Activated CD4-positive, alpha-beta memory T cell treated with anti-CD3 and anti-CD28 coated beads for 36 hours (primary cell): ENCODE measurements at places on chromosomes 11 and 22. TPM values are rescaled to one million over a fixed set of nuclear protein-coding genes. Genes with fewer than 3 reads are reported as not detected.
A peak's percentile ranks its signal among the peaks of the same experiment; 100 is the strongest.

DNA sequence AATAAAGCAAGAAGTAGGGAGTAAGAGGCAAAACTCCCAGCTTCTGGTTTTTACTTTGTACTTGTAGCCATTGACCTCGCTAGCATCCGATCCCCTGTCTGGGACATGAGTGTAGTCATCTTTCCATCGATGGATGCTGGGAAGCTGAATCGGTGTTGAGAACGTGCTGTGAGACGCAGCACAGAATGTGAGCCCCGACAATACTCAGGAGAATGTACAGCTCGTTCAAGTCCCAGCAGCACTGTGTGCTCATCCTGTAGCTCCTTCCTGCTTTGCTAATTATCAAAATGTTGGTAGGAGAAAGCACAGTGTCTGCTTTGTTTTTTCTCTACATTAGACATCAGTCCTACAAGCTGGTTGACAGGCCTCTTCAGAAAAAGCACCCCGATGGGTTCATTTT, 56.6 kb downstream of the JAM3 start:
- H3K4me3 ChIP-seq = no peak overlapping the region
- H3K27ac ChIP-seq = no peak overlapping the region
- peaks cover 10% of the 10 kb centered on the region for H3K36me3 ChIP-seq
- DNase-seq = no peak

- no peak overlapping the region for H3K4me3 ChIP-seq
- H3K4me1 ChIP-seq = no peaks in the 10 kb centered on the region
- no peak overlapping the region for H3K27ac ChIP-seq
- H3K27me3 ChIP-seq = no peaks in the 10 kb centered on the region
Measured at GRCh38 chr11:82631722-82632630, 101.7 kb downstream of the FAM181B start.

Gene MYEOV
- total RNA-seq = 0.14 TPM

DNA sequence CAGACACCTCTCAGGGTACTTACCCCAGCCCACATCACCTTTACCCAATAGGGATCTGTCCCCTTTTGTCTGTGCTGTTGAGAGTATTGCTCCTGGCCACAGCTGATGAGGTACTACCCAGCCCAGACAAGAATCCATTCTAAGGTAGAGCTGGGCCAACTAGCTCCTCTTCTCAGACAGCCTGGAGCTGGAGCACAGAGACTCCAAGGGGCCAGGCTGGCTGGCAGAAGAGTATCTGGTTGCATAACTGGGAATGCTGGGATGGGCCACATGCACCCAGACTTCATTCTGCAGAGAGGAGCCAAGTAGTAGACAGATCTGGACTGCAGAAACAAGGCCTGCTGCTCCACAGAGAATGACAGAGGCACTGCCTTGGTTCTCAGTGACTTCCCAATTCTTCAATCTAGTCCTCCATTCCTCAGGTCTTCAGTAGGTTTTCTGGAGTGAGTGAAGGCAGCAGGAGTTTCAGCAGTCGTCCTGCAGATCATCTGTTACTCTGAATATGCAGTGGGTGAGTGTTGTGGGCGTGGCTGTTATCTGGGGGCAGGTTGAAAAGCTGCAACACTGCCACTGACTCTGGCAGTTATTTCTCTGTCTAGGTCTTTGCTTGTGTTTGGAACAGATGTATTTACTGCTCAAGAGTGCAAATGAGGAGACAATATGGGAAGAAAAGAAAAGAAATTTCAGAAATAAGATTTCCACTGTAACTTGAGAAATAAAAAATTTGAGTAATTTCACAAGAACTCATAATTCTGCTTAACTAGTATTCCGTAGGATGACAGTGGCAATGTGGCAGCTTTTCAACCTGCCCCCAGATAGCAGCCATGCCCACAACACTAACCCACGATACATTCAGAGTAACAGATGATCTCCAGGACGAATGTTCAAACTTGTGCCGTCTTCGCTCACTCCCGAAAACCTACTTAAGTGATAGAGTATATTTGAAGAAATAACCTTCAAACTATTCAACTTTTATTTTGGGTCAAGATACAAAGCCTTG, 34.9 kb downstream of the MAPK1 start:
- no peak overlapping the region for H3K4me3 ChIP-seq
- H3K27me3 ChIP-seq = no peaks in the 10 kb centered on the region
- DNase-seq = no peak
- H3K27ac ChIP-seq = no peak overlapping the region
- peaks cover 64% of the 10 kb centered on the region for H3K4me1 ChIP-seq

- H3K4me3 ChIP-seq = no peak overlapping the region
- H3K27ac ChIP-seq = no peak overlapping the region
- no peaks in the 10 kb centered on the region for H3K36me3 ChIP-seq
- no peaks in the 10 kb centered on the region for H3K4me1 ChIP-seq
Measured at GRCh38 chr11:121944556-121945230, 171.3 kb downstream of the BLID start.

GRCh38 chr11:64620381-64620971, 29.5 kb downstream of the SLC22A12 start:
- H3K4me1 ChIP-seq = peaks cover 2% of the 10 kb centered on the region
- no peak overlapping the region for H3K27ac ChIP-seq
- H3K27me3 ChIP-seq = no peaks in the 10 kb centered on the region
- no peak overlapping the region for H3K4me3 ChIP-seq

- no peak overlapping the region for H3K27ac ChIP-seq
- H3K27me3 ChIP-seq = no peaks in the 10 kb centered on the region
- no peak for DNase-seq
- H3K4me3 ChIP-seq = no peak overlapping the region
- H3K4me1 ChIP-seq = no peaks in the 10 kb centered on the region
Measured at GRCh38 chr11:98771791-98772190, 249.0 kb upstream of the CNTN5 start.

DNA sequence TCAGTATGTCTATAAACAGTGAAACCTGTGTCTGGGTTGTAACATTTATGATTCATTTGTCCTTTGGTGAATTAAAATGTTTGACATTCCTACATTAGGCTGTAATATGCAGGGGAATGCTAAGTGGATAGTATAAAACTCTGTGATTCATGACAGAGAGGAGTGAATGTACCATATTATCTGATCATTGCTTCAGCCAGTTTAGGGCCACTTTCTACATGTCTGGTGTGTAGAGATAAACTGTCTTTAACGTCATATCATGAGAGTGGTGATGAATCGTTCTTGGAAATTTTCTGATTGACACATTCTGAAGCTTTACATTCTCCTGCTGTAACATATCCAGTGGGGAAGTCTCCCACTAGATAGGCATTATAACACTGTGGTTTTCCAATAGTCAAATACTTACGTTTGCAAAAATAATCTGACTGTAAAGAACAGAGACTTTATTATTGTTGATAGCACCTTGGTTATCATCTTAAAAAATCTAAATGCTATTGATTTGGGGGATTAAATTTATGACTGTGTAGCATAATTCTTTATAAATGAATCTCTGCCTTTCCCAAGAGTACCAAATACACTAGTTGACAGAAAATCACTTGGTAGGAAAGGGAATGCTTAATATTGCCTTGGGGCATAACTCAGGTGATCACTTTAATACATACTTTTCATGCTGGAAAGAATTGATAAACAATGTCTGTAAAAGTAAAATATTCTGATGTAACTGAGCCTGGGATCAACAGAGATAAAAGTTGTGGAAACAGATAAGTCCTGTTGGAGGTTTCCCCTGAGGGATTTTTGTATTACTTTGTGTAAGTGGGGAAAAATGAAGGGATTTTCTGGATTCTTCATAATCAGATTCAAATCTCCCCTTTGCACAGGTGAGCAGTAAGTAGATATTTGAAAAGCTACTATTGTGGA, 427.9 kb downstream of the JRKL start:
- no peak overlapping the region for H3K27ac ChIP-seq
- DNase-seq = no peak
- H3K4me3 ChIP-seq = no peak overlapping the region
- no peaks in the 10 kb centered on the region for H3K4me1 ChIP-seq

DNA sequence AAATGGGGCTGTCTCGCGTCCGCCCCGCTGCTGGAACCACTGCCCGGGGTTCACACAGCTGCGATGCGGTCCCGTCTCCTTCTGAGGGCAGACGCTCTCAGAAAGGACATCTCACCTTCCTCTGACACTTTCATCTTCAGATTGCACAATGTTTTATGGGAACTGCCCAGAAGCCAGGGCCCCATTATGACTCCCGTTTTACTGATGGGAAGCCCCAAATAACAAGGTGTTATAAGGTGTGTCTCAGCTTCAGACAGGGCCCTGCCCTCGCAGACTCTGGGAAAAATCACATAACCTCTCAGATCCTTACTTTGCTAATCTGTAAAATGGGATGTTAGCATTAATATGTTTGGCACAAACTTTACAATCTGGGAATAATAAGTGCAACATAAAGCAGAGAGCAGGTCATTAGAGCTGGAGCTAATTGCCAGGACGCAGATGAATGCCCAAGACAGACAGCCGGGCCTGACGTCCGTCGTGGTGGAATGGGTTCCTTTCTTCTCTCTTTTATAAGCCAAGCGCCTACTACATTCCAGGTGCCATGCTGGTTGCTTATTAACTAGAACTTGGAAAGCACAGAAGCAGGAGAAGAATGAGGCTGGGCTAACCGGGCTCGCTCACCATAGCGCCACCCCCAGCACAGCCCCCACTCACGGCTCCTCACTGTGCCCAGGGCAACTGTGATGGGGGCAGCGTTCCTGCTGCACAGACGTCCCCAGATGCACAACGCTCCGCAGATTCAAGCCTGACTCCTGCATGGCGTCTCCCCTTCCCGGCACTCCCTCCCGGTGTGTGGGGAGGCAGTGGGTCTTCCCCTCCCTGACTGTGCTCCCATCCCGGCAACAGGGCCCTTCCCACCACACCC, 43.8 kb downstream of the TRMU start:
- H3K27ac ChIP-seq = no peak overlapping the region
- peaks cover 3% of the 10 kb centered on the region for H3K4me1 ChIP-seq
- no peaks in the 10 kb centered on the region for H3K36me3 ChIP-seq
- no peaks in the 10 kb centered on the region for H3K27me3 ChIP-seq
- DNase-seq = no peak
- H3K4me3 ChIP-seq = no peak overlapping the region

Gene MS4A3
- total RNA-seq = not detected

- no peak overlapping the region for H3K27ac ChIP-seq
- no peaks in the 10 kb centered on the region for H3K36me3 ChIP-seq
Measured at GRCh38 chr22:23565915-23566704, 14.0 kb downstream of the IGLL1 start.

DNA sequence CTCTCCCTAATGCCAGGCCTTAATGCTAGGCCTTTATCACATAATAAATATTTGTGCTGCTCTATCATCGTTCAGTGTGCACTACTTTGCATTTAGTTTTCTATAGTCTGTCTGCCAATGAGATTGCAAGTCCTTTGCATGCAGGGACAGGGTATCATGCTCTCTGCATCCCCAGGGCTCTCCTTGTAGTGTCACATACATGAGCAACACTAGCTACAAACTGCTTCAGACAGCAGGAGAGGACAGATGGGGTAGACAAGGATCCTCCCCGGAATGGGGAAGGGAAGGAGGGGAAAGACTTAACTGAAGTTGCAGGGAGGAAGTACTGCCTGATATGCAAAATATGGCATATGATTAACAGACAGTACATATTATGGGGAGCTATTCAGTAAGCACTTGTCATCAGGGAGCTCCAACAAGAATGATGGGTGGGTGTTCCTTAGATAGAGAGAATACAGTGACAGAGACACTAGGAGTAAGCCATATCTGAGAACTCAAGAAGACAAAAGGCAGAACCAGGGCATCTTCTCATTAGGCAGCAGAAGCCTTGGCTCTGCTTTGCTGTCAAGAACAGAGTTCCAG, 42.8 kb downstream of the ZNF202 start:
- peaks cover 16% of the 10 kb centered on the region for H3K27me3 ChIP-seq
- no peak overlapping the region for H3K27ac ChIP-seq
- no peak overlapping the region for H3K4me3 ChIP-seq
- no peaks in the 10 kb centered on the region for H3K36me3 ChIP-seq
- no peak for DNase-seq

DNA sequence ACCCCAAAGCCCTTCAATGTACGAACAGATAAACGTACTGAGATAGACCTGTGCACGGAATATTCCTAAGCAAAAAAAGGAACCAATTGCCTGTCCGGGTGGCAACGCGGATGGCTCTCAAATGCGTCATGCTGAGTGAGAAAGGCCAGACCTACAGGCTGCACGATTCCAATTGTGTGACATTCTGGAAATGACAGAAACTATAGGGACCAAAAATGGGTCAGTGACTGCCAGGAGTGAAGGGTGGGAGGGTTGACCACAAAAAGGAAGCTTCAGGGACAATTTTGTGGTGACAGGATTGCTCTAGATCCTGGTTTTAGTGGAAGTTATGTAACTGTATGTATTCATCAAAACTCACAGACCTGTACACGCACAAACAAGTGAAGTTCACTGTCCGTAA, 24.0 kb upstream of the SYT8 start:
- H3K27me3 ChIP-seq = peaks cover 6% of the 10 kb centered on the region
- no peak for DNase-seq
- H3K4me3 ChIP-seq = no peak overlapping the region
- H3K4me1 ChIP-seq = no peaks in the 10 kb centered on the region
- H3K27ac ChIP-seq = no peak overlapping the region

DNA sequence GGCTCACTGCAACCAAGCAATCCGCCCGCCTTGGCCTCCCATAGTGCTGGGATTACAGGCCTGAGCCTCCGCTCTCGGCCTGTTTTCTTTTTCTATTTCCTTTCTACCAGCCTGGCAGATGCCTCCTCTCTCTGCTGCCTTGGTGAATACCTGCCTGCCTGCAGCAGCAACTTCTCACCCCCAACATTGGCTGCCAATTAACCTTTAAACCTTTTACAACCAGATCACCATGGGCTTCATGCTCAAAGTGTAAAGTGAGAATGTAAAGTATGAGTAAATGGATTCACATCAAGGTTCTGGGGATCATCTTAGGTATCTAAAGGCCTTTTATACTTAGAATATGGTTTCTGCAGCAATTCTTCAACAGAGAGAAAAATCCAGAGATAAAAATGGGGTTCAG, 13.0 kb upstream of the FCHSD2 start:
- H3K4me1 ChIP-seq = peaks cover 41% of the 10 kb centered on the region
- DNase-seq = no peak
- H3K27me3 ChIP-seq = no peaks in the 10 kb centered on the region
- no peak overlapping the region for H3K4me3 ChIP-seq

Gene SPI1
- total RNA-seq = not detected

Gene APOL1
- 44.7 TPM for total RNA-seq

DNA sequence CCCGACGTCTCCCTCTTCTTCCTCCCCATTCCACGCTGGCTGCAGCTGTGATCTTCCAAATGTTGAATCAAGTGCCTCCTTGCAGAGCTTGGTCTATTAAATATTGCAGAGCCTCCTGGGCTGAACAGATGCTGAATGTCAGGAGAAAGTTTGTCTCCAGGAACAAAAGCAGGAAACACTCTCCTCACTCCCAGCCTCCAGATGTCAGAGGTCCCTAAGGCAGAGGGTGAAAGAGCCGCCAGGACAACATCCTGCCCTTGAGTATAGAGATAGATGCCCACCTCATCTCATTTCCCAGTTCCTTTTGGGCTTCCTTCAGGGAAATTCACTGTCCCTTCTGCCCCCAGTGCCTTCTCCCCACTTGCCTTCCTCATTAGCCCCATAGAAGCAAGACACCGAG, 40.8 kb upstream of the IGSF9B start:
- no peak for DNase-seq
- no peaks in the 10 kb centered on the region for H3K4me1 ChIP-seq
- H3K4me3 ChIP-seq = no peak overlapping the region
- peaks cover 5% of the 10 kb centered on the region for H3K27me3 ChIP-seq
- no peaks in the 10 kb centered on the region for H3K36me3 ChIP-seq

GRCh38 chr11:61004761-61005181, 33.3 kb downstream of the CD6 start:
- no peaks in the 10 kb centered on the region for H3K27me3 ChIP-seq
- H3K4me1 ChIP-seq = peaks cover 86% of the 10 kb centered on the region
- peak; percentile 56 for DNase-seq
- peak overlapping the region; percentile 75 for H3K4me3 ChIP-seq
